ENCODE measurements at places on chromosomes 12 and 14.

DNA sequence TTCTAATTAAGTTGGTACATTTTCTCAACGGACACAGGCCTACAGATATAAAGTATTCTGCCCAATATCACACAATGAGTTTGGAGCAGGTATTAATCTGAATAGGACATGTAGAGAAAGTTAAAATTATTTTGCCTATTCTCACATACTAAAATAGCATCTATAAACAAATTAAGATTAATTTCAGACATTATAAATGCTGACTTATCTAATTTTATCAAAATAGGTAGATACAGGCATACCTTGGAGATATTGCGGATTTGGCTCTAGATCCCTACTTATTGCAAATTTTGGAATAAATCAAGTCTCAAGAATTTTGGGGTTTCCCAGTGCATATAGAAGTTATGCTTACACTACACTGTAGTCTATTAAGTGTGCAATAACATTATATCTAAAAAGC is 41.0 kb upstream of the GRIP1 start:
- no peak for DNase-seq

GRCh38 chr14:53147208-53147607 is 5.9 kb downstream of the DDHD1 start:
- DNase-seq, result no peak

DNA sequence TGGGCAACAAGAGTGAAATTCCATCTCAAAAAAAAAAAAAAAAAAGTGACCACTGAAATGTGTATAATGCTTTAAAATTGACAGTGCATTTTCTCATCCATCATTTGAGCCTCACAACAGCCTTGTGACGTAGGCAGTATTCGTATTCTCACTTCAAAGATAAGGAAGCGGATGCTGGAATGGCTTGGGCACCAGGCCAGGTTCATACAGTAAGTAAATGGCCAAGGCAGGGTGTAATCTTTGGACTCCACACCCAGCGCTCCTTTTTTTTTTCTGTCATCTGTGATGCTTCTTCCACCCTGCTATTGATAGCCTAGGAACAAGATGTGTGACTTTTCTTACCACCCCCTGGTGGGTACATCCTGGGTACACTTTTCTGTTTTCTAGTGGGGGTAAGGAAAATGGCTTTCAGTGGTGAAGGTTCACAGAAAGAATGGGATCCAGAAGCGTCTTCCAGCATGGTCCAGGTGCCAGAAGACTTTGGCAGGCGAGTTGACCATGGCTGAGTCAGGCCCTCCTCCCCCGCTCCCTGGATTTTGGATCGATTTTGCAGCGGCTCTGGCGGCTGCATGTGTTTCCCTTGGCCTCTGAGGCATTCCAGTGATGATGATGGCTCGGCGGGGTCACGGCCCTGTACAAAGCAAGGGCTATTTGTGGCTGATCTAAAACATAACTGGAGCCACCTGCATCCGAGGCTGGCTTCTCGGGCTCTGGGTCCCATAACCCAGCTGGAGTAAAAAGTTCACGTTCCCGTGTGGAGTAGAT is 110.6 kb downstream of the CACNA1C start:
- no peak for DNase-seq

GRCh38 chr14:91875525-91876286 is 8.4 kb upstream of the TC2N start:
- DNase-seq, result no peak

DNA sequence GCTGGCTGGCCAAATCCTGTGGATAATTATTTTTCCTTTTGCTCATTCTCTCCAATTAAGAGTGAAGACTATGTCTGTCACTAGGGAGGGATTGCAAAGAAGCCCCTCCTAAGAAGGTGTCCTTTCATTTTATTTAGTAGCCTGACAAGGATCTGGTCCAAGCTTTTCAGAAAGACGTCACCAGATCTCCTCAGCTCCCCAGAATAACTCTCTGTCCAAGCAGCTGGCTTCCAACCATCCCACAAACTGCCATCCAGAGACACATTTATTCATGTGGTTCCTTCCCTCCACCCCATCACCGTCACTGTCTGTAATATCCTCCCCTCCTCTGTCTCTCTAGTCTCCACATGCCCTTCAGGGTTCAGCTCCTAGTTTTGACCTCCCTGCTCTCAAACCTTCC is 69.9 kb downstream of the PPM1H start:
- DNase-seq, result no peak

DNA sequence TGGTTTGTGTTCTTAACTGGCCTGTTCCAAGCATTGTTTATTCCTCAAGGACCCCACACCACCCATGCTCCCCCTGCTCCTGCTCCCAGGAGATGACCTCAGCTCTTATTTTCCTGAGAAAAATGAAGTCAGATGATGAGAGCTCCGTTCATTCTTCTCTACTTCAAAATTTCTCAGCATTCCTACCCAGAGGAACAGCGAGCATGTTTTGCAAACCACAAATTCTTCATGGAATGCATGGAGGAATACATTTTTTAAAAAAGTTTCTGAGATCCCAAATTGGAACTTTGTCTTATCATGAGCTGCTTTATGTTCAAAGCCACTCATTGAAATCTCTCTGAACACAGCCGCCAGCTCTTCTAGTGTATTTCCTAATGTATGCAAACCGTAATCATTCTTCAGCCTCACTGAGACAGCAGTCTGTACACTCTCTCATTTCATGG is 44.9 kb downstream of the SYNE2 start:
- DNase-seq, result no peak

DNA sequence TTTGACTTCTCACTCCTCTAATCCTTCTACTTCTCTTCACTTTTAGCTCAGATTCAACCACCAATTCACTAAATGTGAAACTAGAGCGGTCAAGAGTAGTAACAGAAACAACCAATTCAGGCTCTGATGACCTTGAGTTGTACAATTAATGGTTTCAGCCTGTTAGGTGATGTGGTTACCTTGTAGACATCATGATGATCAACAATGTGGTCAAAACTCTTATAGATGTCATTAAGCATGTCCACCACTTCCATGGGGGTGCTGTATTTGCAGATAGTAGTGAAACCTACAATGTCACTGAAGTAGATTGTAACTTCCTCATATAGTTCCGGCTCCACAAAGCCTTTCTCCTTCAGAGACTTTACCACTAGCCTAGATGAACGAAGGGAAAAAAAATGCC is 54.1 kb upstream of the PLBD1 start:
- DNase-seq, result no peak

DNA sequence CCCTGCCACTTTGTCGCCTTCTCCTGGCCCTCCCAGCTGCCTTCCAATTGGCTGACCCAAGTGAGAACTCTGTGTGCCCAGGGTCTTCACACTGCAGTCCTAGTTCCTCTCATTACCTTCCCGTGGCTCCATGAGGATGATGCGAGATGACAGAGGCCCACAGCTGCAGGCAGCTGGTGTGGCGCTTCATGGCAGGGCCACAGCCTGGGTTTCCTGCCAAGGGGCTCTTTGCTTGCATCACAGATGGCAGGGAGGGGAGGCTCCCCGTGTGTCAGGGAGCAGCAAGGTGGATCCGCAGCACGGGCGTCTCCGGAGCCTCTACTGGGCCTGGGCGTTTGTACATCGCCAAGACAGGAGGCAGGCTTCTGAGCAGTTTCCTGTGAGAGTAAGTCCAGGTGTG is 28.9 kb downstream of the DEGS2 start:
- no peak for DNase-seq

DNA sequence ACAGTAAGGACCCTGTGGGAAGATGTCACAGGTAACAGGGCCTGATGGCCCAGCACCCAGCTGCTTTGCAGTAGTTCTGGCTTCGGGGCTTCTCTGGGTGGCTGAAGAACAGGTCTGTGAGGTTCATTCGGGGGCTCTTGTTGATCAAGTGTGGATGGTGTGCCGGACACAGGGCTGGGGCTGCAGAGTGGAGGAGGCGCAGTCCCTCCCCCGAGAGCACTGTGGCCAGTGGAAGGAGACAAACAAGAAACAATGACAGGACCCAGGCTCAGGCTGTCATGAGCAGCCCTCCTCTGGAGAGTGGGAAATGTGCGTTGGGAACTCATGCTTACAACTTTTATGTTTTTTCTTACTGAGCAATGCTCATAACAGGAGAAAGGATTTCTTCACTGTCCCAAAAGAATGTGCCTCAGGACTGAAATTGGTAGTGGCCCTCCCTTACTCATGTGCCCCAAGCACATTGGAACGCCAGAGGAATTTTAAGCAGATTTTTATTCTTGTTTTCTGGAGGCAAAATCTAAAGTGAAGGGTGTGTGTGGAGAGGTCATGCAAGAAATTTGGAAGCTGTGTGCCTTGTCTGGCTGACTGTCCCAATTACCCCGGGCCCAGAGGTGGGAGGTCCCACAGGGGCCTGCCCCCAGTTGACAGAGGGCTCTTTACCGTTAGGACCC is 233.8 kb downstream of the CACNA1C start:
- no peak for DNase-seq

- no peak for DNase-seq
These were observed 11.3 kb upstream of the FOXG1 start for GRCh38 chr14:28755198-28755815.

DNA sequence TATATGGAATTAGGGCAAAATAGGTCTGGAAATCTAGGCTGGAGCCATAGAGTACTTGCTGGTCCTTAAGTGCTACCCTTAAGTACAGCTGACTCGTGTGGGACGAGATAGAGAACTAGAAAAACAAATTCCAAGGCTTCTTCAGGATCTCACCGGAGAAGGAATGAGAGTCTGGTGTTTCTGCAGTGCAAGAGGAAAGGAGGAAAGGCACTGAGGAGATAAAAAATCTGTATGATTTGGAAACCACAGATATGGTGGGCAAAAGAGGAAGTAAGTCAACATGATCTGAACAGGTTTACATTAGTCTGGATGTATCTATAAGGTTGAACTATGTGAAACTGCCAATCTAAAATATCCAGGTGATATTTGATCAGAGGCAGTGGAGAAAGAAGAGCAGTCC is 134.4 kb upstream of the SOX5 start:
- no peak for DNase-seq

DNA sequence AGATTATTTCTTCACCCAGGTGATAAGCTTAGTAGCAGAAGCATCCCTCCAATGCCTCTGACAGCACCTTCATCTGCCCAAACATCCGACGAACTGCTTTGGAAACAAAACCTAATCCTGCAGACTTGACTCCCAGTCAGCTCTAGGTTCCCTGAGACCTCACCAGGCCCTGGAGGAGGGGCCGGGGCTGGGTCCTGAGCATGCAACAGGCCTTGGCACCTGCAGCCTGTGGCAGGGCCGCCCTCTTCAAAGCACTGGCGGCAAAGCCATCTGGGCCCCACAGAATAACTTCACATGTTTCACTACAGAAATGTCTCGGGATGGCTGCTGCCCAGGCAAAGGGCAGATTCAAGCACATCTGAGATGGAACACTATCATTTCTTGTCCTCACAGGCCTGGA is 133.3 kb downstream of the PIWIL1 start:
- no peak for DNase-seq

GRCh38 chr12:115311875-115312274 is 627.9 kb upstream of the TBX3 start:
- DNase-seq, result no peak

DNA sequence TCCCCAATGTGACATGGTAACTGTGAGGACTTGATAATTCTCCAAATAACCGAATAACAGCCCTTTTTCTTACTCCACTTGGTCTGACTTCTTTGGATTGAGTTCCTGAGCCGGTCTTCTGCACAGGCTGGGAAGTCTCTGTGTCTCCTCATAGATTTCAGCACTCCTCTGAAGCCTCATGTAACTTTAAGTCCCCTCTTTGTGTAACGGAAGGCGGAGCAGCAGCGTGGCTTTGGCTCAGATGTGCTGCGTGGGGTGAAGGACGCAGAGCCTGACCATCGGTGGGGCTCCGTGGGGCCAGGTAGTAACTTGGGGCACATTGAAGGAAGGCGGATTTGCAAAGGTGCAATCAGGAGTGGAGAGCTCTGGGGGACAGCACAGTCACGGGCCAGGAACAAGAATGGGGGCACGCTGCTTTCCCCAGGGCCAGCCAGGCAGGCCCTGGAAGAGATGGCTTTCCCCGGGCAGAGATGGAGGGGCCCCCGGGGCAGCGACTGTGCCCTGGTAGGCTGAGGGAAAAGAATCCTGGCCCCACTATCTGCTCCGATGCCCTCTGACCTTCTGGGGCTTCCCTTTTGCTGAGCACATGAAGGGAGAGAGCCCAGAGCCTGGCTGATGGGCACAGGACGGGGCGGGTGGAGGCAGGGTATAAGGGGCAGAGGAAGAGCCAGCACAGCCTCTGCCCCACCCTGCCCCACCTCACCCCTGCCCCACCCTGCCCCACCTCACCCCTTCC is 56.9 kb downstream of the ADGRD1 start:
- DNase-seq, result no peak

DNA sequence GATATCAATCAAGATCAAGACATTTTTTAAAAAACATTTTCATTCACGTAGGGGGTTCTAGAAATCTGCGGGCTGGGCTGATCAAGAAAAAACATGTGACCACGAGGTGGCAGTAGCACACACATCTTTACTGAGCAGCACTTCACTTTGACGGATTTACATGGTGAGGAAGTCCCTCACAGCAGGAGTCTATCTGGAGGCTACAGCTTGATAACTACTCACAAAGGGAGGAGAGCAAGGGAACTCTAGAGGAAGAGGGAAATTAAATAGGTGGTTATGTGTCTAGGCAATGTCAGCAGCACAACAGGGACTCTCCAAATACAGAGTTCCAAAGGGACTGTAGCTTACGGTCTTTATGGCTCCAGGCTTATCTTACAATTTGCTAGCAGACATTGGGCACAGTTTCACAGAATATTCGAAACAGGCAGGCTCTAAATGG is 248.1 kb downstream of the DPY19L2 start:
- no peak for DNase-seq

GRCh38 chr14:53982546-53982945 is 25.9 kb upstream of the BMP4 start:
- DNase-seq, result no peak

DNA sequence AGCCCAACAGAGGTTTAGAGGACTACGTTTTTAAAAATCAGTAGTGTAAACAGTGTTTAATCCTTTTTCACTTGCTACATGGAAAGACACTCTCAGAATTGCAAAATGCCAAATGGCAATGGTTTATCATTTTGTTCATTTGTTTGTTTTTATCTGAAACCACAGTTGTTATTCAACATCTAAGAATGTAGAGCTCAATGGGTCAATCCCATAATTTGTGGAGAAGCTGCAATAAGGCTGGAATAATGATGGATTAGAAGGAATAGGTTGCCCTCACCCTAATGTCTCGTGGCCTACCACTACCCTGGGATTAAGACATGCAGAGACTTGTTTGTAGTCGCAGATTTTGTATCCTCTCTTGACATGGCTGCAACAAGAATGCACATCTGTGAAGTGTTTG is 115.7 kb downstream of the LLPH start:
- DNase-seq, result no peak

- DNase-seq, result no peak
These were observed 196.0 kb downstream of the RAD51B start for GRCh38 chr14:68015356-68016254.

DNA sequence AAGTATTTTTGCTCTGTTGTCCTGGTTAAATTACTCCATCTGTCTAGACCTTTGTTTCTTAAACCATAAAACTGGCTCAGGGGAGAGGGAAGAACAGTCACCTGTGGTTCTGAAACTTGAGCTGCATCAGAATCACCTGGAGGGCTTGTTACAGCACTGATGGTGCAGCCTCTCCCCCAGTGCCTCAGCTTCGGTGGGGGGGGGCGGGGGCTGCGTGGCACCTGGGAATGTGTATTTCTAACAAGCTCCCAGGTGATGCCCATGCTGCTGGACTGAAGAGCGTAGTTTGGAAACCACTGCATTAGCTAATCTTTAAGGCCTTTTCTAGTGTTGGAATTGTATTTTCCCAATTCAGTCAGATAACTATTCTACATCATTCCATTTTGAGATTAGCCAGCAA is 42.7 kb downstream of the GPHB5 start:
- no peak for DNase-seq

Data from stimulated activated CD8-positive, alpha-beta memory T cell treated with anti-CD3 and anti-CD28 coated beads, Interleukin-15, amount 100 ng/mL, for 1 hour (primary cell).